NB4 (cell line): ENCODE measurements at places on chromosomes 5 and 9.
A peak's percentile ranks its signal among the peaks of the same experiment; 100 is the strongest.

DNA sequence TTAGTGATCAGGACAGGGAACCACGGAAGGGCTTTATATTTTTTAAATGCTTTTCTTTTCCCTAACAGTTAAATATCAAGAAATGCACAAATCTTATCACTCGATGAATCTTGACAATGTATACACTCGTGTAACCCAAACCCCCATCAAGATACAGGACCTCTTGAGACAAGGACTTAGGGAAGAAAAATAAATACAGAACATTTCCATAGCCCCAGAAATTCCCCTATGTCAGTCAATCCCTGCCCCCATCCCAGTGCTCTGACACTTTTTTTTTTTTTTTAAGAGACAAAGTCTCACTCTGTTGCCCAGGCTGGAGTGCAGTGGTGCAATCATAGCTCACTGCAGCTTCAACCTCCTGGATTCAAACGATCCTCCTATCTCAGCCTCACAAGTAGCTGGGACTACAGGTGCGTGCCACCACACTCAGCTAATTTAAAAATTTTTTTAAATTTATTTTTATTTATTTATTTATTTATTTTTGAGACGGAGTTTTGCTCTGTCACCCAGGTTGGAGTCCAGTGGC is 2.7 kb downstream of the SPINK4 start:
- no peak for DNase-seq

DNA sequence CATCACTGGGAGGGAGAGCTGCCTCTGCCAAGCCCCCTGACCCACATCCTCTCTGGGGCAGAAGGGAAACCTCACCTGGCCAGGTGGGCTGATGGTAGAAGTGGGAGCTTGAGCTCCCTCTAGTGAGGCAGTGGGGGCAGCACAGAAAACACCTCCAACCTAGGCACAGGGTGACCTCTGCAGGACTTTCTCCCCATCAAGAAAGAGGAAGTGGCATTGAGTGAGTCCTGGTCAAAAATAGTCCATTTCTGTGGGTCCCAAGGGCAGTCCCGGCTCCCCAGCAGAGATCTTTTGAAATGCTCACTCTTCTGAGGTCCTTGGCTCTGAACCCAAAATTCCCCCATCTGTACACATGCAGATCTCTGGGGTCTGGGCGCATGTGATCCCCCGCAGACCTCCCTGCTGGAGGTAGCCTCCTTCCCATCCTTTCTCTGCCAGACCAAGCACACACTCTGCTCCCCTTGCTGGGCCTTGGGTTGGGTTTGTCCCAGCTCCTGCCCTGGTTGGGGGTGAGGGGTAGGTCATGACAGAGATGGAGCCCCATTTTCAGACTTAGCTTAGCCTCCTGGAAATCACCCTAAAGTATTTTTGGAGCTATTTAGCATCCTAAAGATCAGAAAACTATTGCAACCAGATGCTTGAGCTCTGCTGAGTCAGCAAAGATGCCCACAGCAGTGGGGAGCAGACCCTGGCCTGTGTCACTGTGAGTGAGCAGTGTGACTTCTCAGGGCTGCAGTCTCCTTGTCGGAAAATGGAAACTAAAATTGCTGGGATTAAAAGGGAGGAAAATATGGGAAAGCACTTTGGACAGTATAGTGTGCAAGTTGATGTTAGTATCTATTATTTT is 41.6 kb upstream of the LCP2 start:
- DNase-seq, result peak; percentile 76

DNA sequence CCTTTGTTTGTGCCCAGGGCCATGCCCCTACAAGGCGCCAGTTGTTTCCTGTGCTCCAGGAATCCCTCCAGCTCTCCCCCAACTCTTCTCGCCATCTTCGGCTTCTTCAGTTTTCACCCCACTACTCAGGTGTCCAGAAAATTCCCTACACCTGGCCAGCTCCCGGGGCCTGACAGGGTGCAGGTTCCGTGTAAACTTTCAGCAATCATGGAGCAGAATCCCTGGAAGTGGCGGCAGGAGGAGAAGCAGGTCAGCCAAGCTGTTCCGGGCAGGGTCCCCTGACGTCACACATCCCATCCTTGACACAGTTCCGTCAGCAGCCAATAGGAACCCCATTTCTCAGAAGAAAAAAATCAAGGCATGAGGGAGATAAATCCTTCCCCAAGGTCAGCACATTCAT is 12.2 kb upstream of the ADGRD2 start:
- DNase-seq, result no peak

DNA sequence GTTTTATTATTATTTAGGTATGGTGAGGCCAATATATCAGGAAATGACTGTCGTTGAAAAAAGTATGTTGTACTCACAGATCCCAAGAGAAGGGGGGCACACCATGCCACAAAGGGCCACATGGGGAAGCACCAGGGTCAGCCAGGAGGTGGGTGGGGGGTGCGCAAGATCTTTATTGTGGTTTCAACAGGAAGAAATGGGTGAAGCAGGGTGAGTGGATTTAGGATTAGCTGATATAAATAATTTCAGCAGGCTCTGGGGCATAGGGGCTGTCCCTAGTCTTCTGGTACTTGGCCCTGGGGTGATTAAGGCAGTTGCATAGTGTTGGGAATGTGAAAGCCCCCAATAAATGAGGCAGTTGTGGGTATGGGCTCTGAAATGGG is 8.6 kb downstream of the PDCD1LG2 start:
- DNase-seq, result no peak

GRCh38 chr5:150024346-150024984 is 23.9 kb downstream of the HMGXB3 start:
- DNase-seq, result peak; percentile 49

GRCh38 chr5:139979518-139979917 is 63.6 kb downstream of the NRG2 start:
- no peak for DNase-seq

DNA sequence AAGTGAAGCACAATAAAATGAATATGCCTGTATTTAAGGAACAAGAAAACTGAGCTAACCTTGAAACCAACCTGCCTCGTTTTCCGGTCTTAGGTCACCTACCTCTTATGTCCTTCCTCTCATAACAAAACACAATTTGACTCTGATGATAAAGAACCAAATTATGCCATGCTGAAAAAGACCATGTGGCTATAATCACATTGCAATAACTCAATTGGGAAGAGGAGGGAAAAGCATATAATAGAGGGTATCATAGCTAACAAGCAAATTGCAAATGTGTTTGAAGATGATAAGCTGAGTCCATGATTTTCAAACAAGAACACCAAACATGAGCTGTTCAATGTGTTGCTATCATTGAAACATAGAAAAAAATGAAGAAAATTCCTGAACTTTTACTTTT is 260.8 kb downstream of the PLK2 start:
- DNase-seq, result no peak

- no peak for DNase-seq
Measured at GRCh38 chr5:80904533-80905187, 55.5 kb upstream of the RASGRF2 start.

- no peak for DNase-seq
Measured at GRCh38 chr9:137807721-137808703, 69.6 kb upstream of the CACNA1B start.

- no peak for DNase-seq
Measured at GRCh38 chr9:4590430-4591122, 71.5 kb upstream of the PLPP6 start.

GRCh38 chr9:77856615-77857014 is 175.0 kb downstream of the GNAQ start:
- no peak for DNase-seq

DNA sequence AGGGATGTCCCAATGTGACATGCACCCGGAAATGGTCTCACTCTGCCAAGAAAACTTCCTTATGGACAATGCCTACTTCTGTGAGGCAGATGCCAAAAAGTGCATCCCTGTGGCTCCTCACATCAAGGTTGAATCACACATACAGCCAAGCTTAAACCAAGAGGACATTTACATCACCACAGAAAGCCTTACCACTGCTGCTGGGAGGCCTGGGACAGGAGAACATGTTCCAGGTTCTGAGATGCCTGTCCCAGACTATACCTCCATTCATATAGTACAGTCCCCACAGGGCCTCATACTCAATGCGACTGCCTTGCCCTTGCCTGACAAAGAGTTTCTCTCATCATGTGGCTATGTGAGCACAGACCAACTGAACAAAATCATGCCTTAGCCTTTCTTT is 37.6 kb upstream of the CCDC152 start:
- no peak for DNase-seq

DNA sequence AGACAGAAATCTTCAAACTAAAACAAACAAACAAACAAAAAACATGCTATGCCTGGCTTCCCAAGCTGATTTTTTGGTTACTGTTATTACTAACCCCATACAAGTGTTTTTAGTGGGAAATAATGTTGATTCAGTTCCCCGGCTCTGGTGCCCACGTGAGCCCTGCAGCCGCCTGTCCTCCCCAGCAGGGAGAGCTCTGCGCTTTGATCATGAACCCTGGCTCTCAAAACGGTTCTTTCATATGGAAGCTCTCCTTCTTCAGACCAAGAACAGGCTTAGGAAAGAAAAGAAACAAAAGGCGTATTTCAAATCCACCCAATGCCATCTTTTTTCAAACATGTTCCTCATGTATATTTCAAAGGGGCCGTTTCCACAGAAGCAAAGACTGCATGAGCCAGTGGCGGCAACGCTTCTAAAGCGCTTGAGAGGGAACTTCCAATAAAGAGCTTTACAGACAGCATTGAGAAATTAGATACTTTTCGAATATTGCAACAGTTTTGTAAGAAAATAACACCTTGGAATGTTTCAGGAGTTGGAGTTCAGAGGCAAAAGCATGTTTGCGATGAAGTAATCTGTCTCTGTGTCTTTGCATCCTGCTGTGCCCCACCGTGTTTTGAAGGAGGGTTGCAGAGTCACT is 74.8 kb downstream of the ICE1 start:
- DNase-seq, result peak; percentile 61

- DNase-seq, result peak; percentile 95
Measured at GRCh38 chr5:136020383-136021015, 8.3 kb upstream of the TGFBI start.

DNA sequence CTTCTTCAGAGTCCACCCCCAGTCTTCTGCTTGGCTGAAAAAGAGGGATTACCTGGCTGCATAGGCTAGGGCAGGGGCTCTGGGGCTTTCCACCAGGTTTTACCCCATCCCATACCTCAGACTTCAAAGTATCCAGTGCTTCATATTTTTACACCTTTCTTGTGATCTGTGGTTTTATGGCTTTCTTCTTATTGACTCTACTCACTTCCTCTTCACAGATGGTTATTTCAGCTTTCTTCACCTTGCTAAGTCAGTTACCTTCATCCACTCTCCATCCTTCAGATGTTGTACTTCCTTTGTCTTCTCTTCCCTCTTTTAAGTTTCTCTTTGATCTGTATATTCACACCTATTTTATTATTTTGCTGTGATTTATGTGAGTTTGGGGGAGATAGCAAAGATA is 104.3 kb downstream of the GRIA1 start:
- no peak for DNase-seq

- DNase-seq, result no peak
Measured at GRCh38 chr9:6838158-6838557, 80.4 kb downstream of the KDM4C start.

- DNase-seq, result no peak
Measured at GRCh38 chr9:127975376-127976315, 5.1 kb downstream of the EEIG1 start.

GRCh38 chr5:140627972-140628371 is 5.0 kb downstream of the CD14 start:
- DNase-seq, result no peak

- DNase-seq, result no peak
Measured at GRCh38 chr5:170722316-170722715, 61.2 kb upstream of the GABRP start.

GRCh38 chr5:28117691-28118090 is 1079.3 kb upstream of the CDH9 start:
- no peak for DNase-seq

DNA sequence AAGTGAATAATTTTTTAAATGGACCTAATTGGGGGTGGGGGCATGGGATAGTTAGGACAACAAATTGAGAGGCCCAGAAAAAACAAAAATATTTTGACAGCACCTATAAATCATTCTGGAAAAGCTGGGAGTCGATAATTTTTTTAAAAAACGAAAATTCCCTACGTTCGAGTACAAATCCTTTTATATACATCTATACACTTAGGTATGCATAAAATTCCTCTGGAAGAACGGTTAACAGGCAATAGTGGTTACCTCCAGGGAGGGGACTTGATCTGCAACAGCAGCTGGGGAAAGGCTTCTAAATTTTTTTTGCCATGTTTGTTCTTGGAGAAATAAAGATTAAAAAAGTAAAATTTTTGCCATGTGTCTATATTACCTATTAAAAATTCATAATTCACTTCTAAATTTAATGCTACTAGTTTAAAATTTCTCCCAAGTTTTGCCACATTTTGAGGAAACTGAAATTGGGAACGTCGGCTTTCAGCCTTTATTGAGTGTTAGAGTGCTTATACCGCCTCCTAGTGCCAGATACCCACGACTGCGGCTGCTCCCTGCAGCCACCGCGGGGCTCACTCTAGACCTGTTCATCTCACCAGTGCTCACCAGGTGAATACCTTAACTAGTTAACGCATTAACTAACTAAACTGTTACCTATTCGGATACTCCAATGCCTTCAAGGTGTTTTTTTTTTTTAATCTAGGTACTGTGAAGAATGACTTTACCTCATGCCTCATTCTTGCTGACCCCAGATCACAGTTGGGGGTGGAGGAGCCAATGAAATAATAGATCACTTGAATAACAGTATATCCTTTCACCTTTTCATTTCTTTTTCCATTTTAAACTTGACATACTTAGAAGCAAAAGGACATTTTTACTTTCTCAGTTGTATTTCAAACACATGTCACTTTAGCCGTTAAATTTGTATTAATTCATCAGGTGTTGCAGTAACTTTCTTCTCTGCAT is 1.8 kb upstream of the BHMT start:
- peak; percentile 30 for DNase-seq

GRCh38 chr9:113594484-113595299 is 131.2 kb downstream of the RGS3 start:
- no peak for DNase-seq
